Activated CD4-positive, alpha-beta T cell treated with anti-CD3 and anti-CD28 coated beads for 1 hour (primary cell): ENCODE measurements at places on chromosomes 6 and 20.

GRCh38 chr20:16539280-16540021, 33.8 kb downstream of the KIF16B start:
- no peak for DNase-seq

DNA sequence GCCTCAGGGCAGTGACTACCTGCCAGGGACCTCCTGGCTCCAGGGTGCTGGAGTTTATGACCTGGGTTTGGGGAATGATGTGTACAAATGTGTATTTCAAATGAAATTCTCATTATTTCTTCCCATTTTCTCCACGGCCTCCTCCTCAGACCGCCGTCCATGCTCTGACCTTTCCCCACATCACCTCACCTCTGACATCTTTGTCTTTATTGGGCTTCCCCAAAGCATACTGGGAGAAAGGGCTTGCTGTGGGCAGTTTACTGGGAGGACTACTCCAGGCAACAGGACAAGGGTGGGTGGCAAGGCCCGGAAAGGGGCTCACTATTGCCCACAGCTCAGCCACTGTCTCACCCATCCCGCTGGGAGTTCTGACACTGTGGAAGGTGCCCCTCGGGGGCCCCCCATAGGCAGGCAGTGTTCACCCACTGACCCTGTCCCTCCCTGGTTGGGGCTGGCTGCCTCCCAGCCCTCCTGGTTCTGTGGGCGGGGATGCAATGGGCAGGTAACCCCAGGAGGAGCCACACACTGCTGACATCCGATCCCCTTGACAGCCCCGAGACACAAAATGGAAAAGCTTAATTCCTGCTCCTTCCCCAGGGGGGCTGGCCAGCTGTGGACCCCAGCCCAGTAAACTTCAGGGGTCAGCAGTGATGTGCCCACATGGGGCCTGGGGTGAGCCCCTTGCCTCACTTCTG, 39.8 kb upstream of the CST7 start:
- DNase-seq: no peak

DNA sequence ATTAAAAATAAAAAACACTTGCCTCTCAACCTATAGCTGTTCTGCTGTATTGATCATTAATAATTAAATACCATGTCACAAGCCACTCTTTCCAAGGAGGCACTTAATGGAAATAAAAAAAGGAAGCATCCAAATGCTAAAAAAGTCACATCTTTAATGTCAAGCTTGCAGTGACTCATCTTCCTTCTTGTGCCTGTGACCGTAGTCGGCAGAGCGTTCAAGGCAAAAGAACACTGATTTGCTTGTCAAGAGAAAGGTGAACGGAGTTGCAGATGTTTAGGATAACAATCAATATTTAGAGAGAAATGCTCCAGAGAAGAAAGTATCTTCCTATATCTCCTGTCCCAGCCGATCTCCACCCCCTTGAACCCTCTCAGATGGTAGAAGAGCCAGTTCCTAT, 341.0 kb upstream of the OPRM1 start:
- no peak for DNase-seq

DNA sequence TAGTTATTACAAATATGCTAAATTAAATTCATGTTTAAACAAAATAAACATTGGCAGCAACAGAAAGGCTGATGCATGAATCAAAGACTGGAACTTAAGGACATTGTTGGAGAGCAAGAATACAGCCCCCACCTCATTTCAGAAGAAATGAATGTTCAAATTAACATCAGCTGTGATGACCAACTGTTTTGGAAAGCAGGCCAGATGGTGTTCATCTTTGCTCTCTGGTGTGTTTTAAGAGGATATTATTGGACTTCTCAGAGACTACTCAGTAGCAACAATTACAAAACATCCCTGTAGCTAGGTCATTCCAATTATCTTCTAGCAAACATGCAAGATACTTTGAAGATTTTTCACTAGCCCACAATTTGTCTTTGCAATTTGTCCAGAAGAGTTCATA, 118.6 kb upstream of the DOK5 start:
- no peak for DNase-seq

GRCh38 chr6:51077821-51078518, 259.3 kb downstream of the TFAP2B start:
- DNase-seq: no peak

DNA sequence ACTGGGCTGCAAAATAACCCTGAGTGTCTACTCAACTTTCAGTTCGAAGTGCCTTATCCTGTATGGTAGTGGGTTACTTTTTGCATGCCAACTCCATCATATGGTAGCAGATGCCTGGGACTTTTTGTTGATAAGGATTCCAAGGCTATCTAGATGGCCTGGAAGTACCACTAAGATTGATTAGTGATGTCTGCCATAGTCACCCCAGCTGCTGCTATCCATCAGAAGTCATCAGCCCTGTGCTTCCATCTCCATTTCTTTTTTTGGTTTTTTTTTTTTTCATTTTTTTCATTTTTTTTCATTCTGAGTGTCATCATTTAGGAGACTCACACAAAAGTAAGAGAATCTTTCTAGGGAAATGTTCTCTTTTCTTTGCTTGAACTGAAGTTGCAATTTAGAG, 217.4 kb upstream of the PLCB4 start:
- no peak for DNase-seq

DNA sequence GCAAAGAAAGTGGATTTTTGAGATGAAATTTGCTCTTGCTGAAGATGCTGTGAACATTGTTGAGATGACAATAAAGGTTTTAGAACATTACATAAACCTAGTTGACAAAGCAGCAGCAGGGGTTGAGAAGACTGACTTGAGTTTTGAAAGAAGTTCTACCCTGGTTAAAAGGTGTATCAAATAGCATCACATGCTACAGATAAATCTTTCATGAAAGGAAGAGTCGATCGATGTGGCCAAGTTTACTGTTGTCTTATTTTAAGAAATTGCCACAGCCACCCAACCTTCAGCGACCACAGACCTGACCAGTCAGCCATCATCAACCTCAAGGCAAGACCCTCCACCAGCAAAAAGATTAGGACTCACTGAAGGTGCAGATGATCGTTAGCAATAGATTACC, 155.3 kb downstream of the HS3ST5 start:
- no peak for DNase-seq

GRCh38 chr6:164095056-164095455, 680.5 kb downstream of the QKI start:
- no peak for DNase-seq
